CD4-positive, alpha-beta memory T cell (primary cell): ENCODE measurements at places on chromosomes 3 and 15.

DNA sequence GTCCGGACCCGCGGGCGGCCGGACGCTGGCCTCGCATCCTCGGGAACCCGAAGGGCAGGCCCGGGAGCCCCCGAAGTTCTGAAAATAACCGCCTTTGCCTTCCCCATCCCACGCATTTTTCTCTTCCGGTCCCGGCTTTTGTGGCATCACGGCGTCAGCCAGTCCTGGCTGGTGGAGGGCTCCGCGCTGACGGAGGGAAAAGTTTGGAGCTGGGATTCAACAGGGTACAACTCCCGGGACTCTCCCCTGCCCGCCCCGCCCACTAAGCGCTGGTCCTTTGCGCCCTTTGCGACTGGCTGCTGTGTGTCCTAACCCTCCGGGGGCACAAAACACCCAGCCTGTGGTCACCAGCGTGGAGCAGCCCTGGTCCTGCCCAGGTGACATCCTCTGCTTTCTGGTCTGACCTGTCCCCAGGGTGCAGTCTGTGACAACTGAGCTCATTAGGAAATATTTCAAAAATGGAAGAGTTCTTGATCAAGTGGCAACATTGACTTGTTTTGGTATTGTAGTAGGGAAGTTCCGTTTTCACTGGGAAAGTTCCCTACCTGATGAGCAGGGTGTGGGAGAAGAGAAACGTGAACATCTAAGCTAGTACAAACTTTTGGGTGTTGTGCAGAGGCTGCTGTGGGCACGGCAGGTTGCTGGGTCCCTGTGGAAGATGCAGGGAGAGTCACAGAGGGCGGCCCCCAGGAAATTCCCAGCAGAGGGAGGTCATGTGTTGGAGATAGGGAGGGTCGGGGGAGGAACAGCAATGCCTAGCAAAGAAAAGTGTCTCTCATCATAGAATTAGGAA lies 775 bp downstream of the ARNT2 start:
- DNase-seq, result no peak

- DNase-seq, result no peak
Observed at GRCh38 chr3:195236801-195237570, 34.0 kb downstream of the XXYLT1 start.

- no peak for DNase-seq
Observed at GRCh38 chr3:101189796-101190195, 130.6 kb downstream of the IMPG2 start.

DNA sequence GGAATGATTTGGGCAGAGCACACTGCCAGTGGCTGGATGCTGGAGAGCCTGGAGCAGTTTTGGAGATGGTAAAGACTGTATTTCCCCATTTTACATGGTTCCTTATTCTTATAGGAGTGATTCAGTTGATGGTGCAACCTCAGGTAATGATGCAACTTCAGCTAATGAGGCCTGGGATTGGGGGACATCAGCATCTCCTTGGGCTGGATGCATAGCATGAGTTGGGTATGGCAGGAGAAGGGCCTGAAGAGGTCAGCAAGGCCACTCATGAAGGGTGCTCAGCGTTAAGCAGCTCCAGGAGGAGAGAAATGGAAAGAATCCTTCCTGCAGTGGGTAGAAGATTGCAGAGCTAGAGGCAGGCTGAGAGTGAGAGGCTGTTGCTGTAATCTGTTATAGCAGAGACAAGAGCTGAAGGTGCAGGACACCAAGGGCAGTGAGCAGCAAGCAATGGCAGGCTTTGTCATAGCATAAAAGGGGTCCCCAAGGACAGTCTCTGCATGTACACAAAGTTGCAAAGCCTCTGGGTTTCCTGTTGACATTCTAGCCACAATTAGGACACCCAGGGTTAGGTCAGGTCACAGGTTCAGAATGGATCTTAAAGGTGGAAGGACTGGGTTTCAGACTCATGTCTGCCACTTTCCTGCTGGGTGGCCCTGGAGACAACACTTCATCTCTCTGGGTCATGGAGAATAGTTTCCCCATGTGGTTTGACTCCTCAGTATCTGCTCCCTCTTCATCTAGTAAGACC lies 29.5 kb upstream of the SNRK start:
- no peak for DNase-seq

DNA sequence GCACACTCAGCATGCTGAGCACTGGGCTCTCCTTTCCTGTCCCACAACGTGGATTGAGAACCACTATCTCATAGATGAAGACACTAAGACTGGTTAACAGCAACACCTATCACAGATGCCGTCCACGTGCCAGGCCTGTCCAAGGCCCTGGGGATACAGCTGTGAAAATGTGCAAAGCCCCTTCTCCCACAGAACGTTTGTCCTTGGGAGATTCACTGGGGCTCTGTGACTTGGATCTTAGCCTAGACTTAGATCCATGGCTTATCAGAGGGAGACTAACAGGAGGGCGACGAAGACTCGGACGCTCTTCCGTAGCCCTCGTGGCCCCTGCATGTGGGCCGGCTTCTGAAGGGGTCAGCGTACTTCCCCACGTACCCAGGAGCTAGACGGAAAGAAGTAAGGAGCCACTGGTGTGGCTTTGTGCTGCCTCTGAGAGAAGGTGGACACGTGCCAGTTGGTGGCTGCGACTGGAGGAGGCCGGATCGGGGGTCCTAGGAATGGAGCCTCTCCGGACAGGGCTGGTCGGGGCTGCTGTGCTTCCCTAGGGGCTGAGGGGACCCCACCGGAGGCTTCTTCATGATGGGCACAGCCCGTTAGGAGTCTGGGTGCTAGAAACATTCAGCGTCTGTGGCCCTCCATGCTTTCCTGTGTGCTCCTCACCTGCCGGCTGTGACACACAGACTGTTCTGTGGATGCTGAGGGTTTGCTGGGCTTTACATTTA lies 964 bp downstream of the NRROS start:
- no peak for DNase-seq

GRCh38 chr3:146156666-146157314 lies 4.2 kb downstream of the PLOD2 start:
- no peak for DNase-seq

- no peak for DNase-seq
Observed at GRCh38 chr15:45555934-45556608, 31.1 kb upstream of the BLOC1S6 start.

GRCh38 chr3:69997631-69998307 lies 1.8 kb upstream of the SAMMSON start:
- no peak for DNase-seq

DNA sequence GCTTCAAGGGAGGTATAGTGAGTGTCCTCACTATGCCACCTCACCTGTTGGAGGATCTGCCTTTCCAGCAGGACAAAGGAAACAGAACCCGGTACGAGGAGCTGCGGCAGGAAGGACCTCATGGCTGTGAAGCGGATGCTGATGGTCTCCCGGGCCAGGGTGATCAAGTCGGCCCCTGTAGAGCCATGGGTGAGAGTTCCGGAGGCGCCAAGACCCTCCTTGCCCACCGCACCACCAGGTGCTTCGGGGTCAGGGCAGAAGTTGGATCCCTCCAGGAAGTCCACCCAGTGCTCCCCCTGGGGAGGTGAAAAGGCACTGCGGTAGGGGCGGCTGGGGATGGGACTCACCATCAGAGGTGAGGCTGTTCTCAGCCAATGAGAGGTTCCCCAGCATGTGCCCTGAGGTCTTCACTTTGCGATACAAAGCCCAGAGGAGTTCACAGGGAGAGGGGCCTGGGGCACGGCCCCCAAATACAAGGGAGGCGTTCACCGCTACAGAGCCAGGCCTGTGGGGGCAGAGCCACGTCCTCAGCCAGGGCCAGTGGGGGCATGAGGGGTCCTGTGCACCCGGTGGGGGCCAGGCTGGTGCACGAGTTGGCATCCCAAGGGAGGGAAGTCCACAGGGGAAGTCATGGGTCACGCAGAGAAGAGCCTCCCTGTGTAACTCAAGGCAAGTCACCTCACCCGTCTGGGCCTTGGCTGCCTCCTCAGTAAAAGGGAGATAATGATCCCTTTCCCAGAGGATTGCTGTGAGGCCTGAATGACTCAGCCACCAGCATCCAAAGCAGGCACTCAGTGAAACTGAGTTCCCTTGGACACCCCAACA lies 27.7 kb downstream of the C15orf39 start:
- DNase-seq, result no peak

DNA sequence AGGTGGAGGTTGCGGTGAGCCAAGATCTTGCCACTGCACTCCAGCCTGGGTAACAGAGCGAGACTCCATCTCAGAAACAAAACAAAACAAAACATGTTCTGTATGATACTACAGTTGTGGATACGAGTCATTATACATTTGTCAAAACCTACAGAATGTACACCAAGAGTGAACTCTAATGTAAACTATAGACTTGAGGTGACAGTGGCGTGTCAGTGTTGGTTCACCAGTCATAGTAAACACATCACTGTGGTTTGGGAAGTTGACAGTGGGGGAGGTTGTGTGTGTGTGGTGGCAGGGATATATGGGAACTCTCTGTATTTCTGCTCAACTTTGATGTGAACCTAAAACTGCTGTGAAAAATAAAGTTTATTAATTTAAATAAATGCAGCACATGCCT lies 33.0 kb upstream of the GNB5 start:
- no peak for DNase-seq

DNA sequence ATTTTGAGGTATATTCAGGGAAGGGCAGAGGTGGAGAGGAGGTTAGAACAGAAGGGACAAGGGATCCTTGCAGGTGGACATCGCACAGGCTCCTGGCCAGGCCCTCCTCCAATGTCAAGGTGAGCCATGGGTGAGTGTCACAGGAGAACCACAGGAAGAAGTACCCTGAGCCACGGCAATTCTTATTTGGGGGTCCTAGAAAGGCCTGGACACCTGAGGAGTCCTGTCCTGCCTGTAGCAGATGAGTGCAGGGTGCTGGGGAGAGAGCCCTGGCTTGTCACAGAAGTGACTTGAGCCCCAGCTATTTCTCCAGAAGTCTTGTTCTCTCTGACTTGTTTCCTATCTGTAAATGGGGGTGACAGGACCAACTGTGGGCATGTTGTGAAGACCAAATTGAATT lies 4.3 kb downstream of the SLC6A20 start:
- DNase-seq, result no peak

DNA sequence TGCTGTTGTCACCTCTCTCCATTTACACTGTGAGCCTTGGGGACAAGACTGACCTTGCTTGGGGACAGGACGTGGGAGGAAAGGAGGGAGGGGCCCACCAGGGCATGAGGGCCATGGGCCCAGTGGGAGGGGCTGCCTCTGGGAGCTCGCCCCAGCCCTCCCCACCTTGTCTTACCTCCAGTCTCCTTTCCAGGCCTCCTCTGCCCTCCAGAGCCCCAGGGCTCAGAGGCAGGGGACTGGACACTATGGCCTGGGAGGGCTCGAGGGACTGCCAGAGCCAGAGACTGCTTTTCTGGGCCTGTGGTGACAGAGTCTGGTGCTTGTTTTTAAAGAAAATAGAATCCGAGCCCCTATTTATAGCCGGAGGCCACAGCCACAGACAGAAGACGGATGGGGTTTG lies 10.2 kb downstream of the CSPG4 start:
- no peak for DNase-seq

DNA sequence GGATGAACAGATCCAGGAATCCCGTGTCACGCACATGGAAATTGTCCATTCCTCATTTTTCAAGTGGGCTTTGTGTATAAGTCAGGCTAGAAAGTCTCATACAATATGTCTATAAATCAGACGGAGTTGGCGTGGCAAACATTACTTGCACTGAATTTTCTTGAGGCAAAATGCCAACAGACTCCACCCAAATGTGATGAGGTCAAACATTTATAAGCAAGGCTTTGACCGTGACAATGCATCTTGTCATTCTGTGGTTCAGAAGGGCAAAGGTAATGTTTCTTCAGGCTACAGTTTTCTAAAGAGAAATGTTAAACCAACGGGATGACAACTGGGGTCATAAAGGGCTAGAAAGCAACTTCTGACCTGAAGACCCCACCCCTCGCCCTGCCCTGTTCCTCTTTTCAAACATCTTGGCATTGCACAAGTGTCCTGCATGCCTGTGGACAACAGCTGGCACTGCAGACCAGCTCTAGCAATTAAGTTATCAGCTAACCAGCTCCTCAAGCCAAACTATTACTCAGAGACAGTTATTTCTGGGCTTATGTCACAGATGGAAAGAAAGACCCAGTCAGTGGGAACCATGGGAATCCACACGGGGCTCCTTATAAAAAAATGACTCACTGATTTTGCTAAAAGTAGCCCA lies 36.5 kb upstream of the SPTBN5 start:
- DNase-seq, result no peak

GRCh38 chr3:134621854-134622253 lies 29.0 kb downstream of the KY start:
- no peak for DNase-seq

DNA sequence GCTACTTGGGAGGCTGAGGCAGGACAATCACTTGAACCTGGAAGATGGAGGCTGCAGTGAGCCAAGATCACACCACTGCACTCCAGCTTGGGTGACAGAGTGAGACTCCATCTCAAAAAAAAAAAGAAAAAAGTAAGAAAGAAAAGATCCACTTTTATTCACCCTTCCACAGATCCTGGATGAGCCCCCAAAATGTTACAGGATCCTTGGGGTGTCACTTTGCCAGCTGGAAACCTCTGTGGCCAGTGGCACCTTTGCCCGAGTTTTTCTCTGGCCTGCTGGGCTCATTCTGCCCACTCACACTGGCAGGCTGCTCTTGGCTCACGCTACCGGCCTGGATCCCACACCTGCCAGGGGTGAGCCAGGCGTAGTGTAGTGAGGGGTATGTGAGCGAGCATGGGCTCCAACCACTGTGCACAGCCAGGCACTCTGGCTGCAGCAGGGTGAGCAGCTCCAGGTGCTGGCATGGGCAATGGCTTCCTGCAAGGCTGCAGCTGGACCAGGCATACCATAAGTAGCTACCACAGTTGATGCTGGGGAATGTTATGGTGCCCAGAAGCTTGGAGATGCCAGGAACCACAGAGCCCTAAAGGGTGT lies 57.8 kb upstream of the C15orf39 start:
- DNase-seq, result no peak

GRCh38 chr3:187850258-187850921 lies 105.1 kb upstream of the BCL6 start:
- no peak for DNase-seq

DNA sequence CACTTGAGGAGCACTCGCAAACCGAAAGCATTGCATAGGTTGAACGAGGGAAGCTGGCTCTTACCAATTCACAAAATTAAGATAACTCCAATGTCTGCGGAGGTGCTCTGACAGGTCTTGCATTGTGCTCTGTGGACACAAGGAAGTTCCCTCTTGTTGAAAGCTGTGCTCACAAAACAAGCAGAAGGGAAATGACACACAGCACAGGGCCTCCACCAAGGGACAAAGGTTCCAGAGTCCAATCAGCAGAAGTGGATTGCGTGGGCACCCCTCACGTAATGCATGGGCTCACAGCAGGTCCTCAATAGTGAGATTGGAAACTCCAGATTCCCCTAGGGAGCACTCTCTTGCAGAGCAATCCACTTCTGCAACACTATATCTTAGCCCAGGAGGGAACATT lies 89.9 kb downstream of the ATP10A start:
- no peak for DNase-seq

DNA sequence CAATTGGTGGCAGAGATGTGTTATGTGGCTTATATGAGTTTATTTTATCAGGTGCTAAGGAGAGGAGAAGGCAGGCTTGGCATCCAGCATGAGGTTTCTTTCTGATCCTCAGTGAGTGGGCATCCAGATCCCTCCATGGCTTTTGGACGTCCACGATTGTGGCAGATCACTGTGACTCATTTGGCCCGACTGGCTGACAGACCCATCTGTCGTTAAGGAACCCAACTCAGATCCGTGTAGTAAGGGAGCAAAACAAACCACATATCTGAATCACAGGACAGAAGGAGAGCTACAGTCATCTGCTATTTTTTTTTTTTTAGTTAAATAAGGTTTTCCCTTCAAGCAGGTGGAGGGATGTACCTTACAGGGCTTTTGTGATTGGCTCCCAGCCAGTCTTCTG lies 197.0 kb upstream of the KCNH8 start:
- DNase-seq, result no peak
